Activated CD4-positive, alpha-beta T cell treated with anti-CD3 and anti-CD28 coated beads, Interleukin-2, amount 10 ng/mL, durations not matched to agents 24 days and 14 days (primary cell): ENCODE measurements at places on chromosomes 16 and 17.

GRCh38 chr17:76529224-76530094 lies 8.1 kb downstream of the CYGB start:
- no peak overlapping the region for H3K27ac ChIP-seq
- DNase-seq, result no peak
- H3K4me1 ChIP-seq, result peaks cover 5% of the 10 kb centered on the region
- peaks cover 11% of the 10 kb centered on the region for H3K27me3 ChIP-seq
- H3K36me3 ChIP-seq, result no peaks in the 10 kb centered on the region

DNA sequence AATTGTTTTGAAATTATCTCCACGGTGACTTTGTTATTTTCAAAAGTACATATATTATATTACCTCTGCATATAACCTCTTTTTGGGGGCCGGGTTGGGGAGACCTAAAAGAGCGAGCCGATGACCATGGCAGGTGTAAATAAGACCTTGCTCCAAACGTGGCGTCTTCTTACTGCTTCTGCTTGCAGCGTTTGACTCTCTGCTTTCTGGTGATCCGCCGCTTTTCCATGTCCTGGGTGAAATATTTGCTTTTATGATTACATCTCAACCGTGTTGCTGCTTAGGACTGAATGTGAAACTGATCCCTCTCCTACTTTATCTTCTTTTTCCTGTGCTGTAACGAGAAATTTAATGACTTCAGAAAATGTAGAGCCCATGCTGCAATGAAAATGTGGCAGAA lies 18.1 kb downstream of the ATMIN start:
- H3K4me1 ChIP-seq, result no peaks in the 10 kb centered on the region
- H3K27me3 ChIP-seq, result peaks cover 2% of the 10 kb centered on the region
- H3K4me3 ChIP-seq, result no peak overlapping the region
- H3K27ac ChIP-seq, result no peak overlapping the region
- DNase-seq, result no peak
- H3K36me3 ChIP-seq, result peaks cover 4% of the 10 kb centered on the region

DNA sequence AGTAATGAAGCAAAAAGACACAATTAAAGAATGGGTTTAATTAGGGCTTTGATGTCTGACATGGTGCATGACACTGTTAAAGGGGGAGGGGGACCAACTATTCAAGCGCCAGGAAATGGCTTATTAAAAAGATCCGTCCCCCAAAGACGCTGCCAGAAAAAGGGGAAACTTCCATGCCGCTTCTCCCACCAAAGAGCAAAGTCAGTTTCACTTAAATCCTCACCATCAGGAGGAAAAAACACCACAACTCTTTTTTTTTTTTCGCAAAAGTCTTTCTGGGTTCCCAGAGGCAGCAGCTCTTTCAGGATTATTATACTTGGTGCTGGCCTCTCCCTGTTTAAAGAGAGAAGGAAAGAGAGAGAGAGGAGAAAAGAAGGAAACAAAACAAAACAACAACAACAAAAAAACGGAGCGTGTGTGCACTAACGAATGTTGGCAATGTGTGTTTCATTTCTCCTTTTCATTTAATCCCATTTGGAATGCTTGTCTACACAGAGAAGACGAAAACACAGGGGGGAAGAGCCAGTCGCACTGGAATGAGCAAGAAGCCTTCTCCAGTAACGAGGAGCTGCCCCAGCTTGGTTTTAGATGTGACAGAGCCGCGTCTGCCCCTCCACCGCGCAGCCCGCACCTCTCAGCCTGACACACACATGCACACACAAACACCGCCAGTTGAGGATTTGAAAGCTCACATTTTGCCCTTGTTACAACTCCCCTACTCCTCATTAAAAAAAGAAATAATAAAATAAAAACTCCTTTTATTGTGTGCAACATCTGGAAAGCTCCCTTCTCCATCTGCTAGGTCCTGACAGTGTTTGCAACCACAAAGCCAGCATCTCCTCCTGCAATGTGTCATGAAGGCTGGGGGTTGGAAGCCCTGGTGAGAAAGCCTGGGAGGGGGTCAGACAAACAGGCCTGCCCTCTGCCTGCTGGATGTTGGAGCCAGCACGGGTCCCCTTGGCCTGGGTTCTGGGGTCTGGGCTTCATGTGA lies 32.7 kb upstream of the AXIN2 start:
- peak overlapping the region; percentile 70 for H3K4me3 ChIP-seq
- no peak overlapping the region for H3K27ac ChIP-seq
- H3K36me3 ChIP-seq, result no peaks in the 10 kb centered on the region
- H3K4me1 ChIP-seq, result peaks cover 14% of the 10 kb centered on the region
- H3K27me3 ChIP-seq, result peaks cover 7% of the 10 kb centered on the region
- DNase-seq, result no peak

DNA sequence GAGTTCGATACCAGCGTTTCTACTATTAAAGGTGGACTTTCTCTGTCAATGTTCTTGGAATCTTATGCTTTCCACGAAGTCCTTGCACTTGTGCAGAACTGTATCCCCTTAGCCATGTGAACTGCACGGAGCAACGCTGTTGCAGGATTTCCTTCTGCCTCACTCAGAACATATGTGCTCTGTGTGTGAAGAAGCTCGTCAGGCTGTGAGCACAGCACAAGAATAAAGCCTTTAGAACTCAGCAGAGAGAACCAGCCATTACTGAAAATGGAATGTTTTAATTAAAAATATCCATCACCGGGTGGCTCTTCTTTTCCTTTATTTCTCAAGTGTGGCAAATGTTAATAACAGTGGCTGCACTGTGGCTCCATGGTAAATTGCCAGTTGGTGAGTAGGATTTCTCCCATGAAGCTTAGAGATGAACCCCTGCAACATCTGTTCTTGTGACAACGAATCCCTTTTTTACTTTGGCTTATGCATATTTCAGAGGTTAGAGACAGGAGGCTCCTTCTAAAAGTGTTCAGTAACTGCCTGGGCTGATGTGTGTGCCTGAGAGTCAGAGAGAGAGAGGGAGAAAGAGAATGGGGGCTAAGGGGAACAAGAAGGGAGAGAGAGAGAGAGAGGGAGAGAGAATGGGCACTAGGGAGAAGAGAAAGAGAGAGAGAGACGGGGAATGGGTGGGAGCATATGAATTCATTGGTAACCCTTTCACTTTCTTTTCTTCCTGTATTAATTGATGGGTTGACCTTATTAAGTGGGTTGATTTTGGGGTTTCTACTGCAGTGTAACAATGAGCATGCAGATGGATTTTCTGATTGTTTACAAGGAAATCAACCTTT lies 50.0 kb downstream of the RPTOR start:
- H3K27ac ChIP-seq, result peak overlapping the region; percentile 14
- H3K4me3 ChIP-seq, result peak overlapping the region; percentile 15
- peaks cover 7% of the 10 kb centered on the region for H3K36me3 ChIP-seq
- peaks cover 67% of the 10 kb centered on the region for H3K4me1 ChIP-seq
- DNase-seq, result no peak
- H3K27me3 ChIP-seq, result no peaks in the 10 kb centered on the region

GRCh38 chr16:49932434-49932833 lies 76.5 kb upstream of the ZNF423 start:
- H3K27ac ChIP-seq, result no peak overlapping the region
- H3K4me3 ChIP-seq, result no peak overlapping the region
- no peaks in the 10 kb centered on the region for H3K4me1 ChIP-seq
- no peaks in the 10 kb centered on the region for H3K36me3 ChIP-seq
- peaks cover 5% of the 10 kb centered on the region for H3K27me3 ChIP-seq
